ENCODE measurements at places on chromosomes 13 and 19.

- no peak for DNase-seq
Observed at GRCh38 chr13:74190999-74191398, 56.8 kb upstream of the KLF12 start.

GRCh38 chr19:13764101-13764807 lies at the start of gene MRI1:
MRI1 (plus strand) TSS chr19:13764522; CDS start chr19:13764589, 67 bp downstream.
- DNase-seq, result peak; percentile 48

GRCh38 chr19:42552086-42553065 lies 24.1 kb upstream of the CEACAM1 start:
- no peak for DNase-seq

DNA sequence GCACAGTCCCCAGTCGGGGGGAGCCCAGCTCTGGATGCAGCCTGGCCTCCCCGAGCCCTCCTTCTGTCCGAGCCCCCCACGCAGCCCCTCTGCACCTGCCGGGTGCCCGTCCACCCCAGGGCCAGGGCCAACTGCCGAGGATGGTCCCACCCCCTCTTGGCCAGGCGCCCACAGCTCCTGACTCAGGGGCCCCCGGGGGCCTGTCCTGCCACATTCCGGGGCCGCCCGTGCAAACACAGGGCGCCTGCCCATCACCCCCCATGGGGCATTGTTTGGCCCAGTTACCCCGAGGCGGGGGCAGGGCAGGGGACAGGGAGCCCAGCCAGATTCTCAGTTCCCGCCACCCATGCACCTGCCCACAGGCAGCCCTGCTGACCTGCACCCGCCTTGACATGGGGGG lies 5.3 kb upstream of the TCF3 start:
- no peak for DNase-seq

- no peak for DNase-seq
Observed at GRCh38 chr19:11397089-11397610, 13.0 kb upstream of the EPOR start.

- no peak for DNase-seq
Observed at GRCh38 chr19:34226036-34226435, 28.3 kb upstream of the GARRE1 start.

GRCh38 chr19:11538232-11539036 lies at the start of gene CNN1:
CNN1 (plus strand) TSS chr19:11538851; CDS start chr19:11538928, 77 bp downstream.
- no peak for DNase-seq

DNA sequence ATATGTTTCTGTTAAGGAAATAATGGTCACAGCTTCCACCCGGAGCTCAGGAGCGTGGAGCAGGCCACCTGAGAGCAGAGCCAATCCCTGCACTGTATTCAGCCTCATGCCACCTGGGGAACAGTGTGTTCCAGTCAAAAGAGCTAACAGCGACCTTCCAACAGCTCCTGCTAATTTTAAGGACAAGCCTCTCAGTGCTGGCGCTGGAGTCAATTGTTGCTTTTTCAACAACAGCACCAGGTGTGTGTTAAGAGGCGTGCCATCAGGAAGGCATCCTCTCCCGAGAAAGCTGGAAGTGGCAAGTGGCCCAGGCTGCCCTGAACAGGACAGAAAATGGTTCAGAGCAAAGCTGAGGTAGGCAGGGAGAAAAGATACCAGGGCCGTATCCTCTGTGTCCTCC lies 102.0 kb downstream of the CACNA1A start:
- no peak for DNase-seq

DNA sequence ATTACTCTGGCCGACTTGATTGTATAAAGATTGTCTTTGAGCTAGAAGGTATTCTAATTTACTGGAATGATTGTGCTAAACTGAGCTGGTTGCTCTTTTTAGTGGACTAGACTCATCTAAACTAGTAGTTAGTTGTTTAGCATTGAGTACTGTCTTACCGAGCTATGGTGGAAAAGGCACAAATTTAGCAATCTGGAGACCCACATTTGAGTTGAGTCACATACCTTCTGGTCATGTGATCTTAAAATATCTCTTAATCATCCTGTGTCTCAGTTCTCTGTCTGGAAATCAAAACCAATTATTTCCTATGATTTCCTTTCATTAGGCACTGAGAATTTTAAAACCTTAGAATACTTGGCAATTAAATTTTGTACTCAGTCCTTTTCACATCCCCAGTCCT lies 349.5 kb downstream of the IRS2 start:
- DNase-seq, result no peak

GRCh38 chr19:50368649-50369570 lies 3.5 kb upstream of the NAPSA start:
- peak; percentile 79 for DNase-seq
